Psoas muscle (tissue), 8 donors: ENCODE measurements at places on chromosomes 11 and 22. TPM values are rescaled to one million over a fixed set of nuclear protein-coding genes. Genes with fewer than 3 reads are reported as not detected.

NAALADL1 gene
- polyA plus RNA-seq: 1.6 TPM

FREY1 gene
- 0.14 TPM for polyA plus RNA-seq

CCDC15 gene
- polyA plus RNA-seq: 0.03 TPM

FOLR2 gene
- 4.5 TPM for polyA plus RNA-seq

IGLL1 gene
- polyA plus RNA-seq: not detected

OR51E1 gene
- polyA plus RNA-seq: 1.3 TPM

CBLIF gene
- polyA plus RNA-seq: not detected

SYT12 gene
- polyA plus RNA-seq: 0.18 TPM

NRXN2 gene
- polyA plus RNA-seq: 0.60 TPM

OR5P2 gene
- polyA plus RNA-seq: not detected

SCN2B gene
- polyA plus RNA-seq: 0.09 TPM

SLC6A5 gene
- not detected for polyA plus RNA-seq

BBOX1 gene
- polyA plus RNA-seq: 0.07 TPM

FAM180B gene
- 0.08 TPM for polyA plus RNA-seq

INS gene
- not detected for polyA plus RNA-seq

OLFML1 gene
- 0.81 TPM for polyA plus RNA-seq
